ENCODE measurements at places on chromosomes 16 and 17.

GRCh38 chr17:71655542-71655941, 465.3 kb upstream of the SOX9 start:
- no peak for DNase-seq

- no peak for DNase-seq
These were observed 32.4 kb downstream of the DCAKD start for GRCh38 chr17:45018848-45019711.

GRCh38 chr17:82548681-82549303, 29.3 kb downstream of the FOXK2 start:
- DNase-seq: no peak

DNA sequence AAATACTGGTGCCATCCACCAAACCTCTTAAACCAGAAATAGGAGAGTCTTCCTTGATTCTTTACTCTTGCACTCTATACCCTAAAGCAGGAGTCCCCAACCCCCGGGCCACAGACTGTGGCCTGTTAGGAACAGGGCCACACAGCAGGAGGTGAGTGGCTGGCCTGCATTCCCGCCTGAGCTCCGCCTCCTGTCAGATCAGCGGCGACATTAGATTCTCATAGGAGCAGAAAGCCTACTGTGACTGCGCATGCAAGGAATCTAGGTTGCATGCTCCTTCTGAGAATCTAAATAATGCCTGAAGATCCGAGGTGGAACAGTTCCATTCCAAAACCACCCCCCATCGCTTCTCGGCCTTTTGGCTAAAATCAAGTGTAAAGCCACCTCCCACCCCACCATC, 30.3 kb upstream of the SRCIN1 start:
- no peak for DNase-seq

GRCh38 chr17:5816491-5817070, 232.3 kb upstream of the NLRP1 start:
- no peak for DNase-seq

DNA sequence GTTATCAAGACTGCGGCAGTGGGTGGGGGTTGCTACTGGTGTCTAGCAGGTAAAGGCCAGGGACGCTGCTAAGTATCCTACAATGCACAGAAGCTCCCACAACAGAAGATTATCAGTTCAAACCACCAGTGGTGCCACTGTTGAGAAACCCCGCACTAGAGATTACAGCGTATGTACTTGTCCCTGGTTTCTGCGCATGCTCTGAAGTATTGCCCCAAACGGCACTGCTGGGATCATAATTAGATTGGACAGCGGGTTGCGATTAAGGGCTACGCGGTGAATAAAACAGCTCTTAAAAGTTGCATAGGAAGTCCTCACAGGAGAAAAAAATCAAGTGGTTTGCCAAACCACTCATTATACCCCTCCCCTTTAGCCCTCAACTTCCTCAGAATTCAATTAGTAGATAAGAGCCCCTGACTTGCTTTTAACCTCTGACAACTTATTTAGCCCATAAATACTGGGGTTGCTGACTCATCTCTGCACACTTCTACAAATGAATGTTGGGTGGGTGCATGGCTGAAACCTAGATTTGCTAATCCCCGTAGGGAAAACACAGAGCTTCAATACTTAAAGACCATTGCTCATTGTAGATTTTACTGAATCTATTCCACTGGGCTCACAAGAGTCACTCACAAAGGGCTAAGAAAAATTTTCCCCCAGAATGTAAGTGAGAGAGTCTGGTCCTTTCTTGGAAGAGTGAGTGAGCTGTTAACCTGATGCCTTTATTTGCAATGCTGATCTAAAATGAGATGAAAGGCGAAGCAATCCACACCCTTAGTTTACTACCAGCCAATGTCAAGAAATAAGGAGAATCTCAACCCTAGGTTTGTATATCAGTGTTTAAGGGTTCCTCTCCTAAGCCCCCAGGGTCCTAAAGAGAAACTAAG, 91.8 kb downstream of the RGS9 start:
- no peak for DNase-seq

DNA sequence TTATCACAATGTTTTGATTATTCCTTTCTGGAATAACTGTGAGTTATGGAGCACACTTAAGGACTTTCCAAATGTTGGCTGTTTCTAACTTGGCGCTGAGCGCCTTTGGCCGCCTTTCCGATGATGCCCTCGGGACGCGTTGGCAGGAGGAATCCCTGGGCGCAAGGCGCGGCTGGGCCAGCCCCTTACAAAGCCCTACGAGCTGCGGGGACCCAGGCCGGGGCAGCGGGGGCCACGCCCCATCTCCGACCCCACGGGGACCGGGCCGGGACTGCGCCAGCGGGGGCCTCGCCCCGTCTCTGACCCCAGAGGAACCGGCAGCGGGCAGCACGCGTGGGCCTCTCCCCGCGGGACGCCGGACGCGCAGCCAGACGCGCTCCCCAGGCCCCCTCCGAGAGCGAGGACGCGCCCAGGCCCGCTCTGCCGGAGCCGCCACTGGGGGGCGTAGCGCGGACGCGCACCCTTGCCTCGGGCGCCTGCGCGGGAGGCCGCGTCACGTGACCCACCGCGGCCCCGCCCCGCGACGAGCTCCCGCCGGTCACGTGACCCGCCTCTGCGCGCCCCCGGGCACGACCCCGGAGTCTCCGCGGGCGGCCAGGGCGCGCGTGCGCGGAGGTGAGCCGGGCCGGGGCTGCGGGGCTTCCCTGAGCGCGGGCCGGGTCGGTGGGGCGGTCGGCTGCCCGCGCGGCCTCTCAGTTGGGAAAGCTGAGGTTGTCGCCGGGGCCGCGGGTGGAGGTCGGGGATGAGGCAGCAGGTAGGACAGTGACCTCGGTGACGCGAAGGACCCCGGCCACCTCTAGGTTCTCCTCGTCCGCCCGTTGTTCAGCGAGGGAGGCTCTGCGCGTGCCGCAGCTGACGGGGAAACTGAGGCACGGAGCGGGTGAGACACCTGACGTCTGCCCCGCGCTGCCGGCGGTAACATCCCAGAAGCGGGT, at the start of gene GAA:
GAA (plus strand) TSS at position 571 of the 935 bp plus-strand sequence. CDS start 3,006 bp downstream, outside the sequence.
- no peak for DNase-seq

DNA sequence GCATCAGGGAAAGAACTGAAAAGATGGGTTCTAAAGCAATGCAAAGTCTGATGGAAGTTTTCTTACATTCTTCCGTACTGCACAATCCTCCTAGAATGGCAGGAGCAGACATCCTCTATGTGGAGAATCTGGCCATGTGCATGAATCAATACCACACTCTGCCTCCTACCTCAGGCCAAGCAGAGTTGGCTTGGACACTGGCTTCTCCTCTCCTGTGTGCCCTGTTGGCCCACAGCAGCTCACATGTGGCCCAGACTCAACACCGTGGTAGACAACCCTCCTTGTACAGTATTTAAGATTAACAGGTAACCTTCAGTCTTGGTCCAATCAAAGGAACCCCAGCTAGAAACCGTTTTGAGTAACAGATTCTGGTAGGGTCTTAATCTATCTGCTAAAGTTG, 101.9 kb downstream of the ZFHX3 start:
- DNase-seq: no peak

DNA sequence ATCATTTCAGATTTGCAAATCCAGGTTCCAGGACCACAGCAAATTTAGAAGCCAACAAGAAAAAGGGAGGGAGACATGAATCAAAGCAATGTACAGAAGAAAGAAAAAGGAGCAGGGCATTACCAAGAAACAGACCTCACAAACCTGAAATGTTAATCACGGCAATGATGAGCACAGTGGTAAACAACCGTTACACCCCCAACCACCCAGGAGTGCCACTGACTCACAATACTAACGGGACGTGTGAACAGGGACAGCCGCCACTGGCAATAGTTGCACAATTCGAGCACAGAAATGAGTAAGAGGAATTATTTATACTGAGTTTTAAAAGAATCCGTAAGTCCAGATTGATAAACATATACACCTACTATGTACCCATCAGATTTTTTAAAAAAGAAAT, 13.8 kb downstream of the USP22 start:
- no peak for DNase-seq

GRCh38 chr17:5430413-5430999, 8.4 kb downstream of the C1QBP start:
- DNase-seq: no peak

DNA sequence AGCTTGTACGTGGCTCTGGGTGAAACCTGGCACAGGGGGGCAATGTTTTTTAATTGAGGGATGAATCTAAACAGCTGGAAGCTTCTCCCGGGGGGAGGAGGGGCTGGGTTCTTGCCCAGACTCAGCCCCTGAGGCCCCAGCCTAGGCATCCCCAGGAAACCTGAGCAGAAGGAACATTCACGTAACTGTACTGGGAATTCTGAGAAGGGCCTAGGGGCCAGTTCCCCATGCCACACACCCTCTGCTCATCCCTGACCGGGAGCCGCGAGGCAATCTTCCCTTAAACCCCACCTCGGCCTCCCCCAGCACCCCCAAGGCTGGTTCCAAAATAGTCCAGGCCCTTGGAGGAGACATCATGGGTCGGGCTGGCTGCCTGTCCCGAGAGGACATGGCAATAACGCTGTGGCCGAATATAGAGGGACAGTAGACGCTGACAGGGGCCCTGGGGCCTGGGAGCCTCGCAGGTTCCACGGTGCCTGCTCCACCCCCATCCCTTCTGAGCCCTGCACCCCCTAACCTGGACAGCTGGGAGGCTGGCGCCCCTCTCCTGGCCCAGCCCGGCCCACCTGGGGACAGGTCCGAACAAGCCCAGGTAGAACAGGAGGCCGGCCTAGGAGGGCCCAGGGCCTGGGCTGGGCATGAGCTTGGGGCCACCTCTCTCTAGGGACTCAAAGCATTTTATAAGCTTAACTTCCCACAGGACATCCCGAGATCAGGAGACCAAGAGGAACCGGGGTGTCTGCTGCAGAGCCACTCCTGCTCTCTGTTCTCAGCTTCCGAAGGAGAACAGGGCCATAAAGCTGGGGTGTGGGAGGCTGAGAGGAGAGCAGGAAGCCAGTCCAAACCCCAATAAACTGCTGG, 83.2 kb upstream of the TOB1 start:
- DNase-seq: no peak

DNA sequence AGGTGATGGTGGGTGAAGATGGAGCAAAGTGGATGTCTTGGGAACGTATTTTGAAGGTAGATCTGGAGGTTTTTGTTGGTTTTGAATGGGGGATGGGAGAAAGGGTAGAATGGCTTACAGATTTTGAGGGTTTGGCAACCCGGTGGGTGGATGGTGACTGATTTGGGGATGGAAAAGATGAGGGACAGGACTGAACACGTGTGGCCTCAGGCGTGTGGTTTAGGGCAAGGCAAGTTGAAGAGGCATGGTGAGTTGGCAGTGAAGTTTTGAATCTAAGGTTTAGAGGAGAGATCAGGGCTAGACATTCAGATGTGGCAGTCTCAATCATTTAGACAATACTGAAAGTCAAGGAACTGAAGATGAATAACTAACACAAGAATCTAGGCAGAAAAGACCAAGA, 5.0 kb upstream of the DCTPP1 start:
- no peak for DNase-seq

GRCh38 chr16:11183951-11184350, 72.1 kb downstream of the SOCS1 start:
- no peak for DNase-seq

DNA sequence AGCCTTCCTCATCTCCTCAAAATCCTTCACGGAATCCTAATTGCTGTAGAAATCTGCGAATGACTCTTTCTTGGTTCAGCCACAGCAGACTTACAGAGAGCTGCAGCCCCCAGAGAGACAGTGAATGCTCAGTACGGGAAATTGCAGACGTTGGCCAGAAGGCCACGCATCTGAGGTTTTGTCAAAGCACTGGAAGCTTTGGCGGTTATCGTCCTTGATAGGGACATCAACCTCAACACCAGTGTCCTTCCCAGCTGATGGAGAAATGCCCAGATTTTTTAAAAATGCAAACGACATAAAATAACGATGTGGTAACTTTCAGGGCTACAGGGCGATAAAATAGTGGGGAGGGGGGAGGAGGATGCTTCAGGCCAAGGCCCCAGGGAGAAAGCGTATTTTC, 166.6 kb upstream of the CIBAR2 start:
- DNase-seq: no peak

DNA sequence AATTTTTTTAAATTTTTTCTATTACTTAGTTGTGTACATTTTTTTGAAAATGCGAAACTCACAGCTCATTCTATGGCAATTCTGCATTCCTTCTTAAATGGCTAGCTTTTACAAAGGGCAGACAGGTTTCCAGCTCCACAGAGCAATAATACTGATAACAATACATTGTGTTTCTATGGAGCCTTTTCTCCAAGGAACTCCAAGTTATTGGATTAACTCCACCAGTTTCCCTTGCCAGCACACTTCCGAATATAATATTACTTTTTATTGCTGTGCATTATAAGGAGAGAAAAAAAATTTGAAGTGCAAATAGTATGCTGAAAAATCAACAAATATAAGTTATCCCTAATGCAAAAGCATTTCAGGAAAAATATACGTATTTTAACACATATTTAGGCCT, 127.5 kb upstream of the PSMD7 start:
- no peak for DNase-seq

DNA sequence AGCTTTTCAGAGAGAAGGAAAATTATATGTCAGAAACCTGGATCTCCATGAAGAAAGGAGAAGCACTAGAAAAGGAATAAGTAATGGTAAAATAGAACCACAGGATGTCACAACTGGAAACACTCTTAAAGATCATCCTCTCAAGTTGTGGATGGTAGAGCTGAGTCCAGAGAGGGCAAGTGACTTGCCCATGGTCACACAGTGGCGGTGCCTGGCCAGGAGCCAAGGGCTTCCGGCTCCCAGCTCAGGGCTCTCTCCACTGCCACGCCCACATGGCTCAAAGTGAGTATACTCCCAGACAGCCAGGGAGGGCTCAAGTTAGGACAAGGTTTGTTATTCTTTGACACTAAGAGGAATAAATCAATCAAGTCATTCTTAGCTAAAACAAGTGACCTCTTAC, 159.8 kb downstream of the COPRS start:
- no peak for DNase-seq

GRCh38 chr17:64131606-64132270, 1.8 kb upstream of the ERN1 start:
- no peak for DNase-seq

DNA sequence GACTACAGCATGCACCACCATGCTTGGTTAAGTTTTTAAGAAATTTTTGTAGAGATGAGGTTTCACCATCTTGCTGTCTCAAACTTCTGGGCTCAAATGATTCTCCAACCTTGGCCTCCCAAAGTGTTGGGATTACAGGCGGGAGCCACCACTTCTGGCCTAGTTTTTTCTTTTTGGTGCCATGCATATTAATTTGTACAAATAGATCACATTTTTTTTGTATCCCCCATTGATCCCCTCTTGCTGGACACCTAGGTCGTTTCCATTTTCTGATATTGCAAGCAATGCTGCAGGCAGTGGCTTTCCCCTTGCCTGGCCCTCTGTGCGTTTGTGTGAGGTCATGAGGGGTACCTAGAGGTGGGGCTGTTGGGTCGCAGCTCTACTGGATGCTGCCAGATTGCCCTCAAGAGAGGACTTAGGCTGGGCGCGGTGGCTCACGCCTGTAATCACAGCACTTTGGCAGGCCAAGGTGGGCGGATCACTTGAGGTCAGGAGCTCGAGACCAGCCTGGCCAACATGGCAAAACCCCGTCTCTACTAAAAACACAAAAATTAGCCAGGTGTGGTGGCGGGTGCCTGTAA, 23.8 kb downstream of the RAP1GAP2 start:
- DNase-seq: no peak

DNA sequence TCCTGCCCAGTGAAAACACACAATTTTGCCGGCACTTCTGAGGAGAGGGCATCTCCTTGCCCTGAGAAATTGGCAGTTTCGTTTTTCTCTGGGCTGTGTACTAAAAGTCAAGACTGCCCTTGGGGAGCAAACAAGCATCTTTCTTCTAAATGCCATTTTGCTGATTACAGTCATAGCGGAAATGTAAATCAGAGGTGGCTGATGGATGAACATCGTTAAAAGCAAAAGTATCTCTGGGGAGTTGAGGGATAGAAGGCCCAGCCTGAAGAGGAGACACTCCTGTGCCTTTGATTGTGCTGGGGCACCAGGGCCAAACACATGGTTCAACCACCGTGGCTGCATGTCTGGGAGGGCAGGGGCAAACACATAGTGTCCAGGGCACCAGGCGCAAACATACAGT, 49.8 kb downstream of the ABCC12 start:
- no peak for DNase-seq
